ENCODE measurements at places on chromosomes 2 and 18.
A peak's percentile ranks its signal among the peaks of the same experiment; 100 is the strongest.

DNA sequence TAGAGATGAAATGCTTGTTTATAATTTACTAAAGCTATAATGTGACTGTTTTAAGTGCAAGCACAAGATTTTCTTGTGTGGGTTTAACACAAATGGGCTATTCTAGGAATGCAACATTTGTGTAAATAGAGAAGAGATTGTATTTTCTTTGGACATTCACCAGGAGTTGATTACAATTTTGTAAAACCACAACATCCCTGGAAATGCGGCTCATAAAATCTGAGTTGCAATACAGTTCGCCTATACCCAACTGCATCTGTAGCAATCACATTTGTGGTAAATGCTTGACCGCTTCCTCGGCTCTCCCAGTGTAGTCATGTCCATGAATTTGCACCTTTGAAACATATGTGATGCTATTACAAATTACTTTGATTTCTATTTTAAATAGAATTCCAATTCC lies 348.7 kb upstream of the CDH20 start:
- no peak for DNase-seq

DNA sequence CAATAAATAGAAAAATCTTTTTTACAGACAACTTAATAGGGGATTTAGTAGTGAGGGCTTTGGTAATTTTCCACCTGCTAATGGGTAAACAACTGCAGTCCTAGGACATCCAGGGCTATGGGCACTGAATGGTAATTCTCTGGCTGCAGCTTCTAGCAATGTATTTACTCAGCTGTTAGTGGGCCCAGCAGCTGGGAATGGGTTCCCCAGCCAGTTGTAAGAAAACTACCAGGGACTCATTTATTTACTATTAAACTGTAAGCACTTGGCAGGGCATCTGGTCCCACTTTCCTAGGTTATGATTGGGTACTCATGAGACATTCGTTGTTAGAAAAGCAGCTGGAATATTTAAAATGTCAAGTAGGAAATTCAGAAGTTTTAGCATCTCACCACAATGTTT lies 363.8 kb upstream of the TRIB2 start:
- no peak for DNase-seq

- no peak for DNase-seq
These were observed 23.4 kb upstream of the CREG2 start for GRCh38 chr2:101410746-101411145.

GRCh38 chr18:7021994-7022840 lies 95.4 kb downstream of the LAMA1 start:
- no peak for DNase-seq

DNA sequence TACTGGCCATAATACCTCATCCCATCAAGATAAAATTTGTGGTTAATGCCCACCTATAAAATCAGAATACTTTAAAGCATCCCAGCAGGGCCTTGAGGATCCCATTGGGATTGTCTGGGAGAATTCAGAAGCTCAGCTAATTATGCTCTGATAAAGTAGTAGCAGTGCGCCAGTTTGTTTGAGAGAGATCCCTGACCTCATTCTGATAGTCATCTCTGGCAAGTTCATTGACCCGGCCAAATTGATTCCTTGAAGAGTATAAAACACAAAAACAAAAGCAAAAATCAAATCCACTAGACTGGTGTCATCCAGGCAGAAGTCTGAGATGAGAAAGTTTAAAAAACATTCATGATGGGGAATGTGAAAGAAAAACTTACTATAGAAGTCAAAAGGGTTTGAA lies 14.1 kb downstream of the ABCG5 start:
- no peak for DNase-seq

DNA sequence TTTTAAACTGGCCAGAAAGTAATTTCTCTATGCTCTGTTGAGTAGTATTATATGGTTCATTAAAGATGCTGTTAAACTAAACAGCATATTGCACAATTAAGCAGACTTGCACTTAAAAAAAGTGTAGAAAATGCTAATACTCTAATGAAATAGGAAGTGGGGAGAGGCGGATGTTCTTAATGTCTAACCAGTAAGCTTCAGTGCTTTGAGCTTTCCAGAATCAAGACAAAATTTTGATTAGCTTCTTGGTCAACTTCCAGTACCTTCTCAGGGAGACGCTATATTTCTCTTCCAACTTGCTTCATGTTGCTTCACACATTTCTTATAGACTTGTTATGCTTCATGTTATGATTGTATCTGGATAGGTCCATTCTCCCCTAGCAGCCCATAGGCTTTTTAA lies 89.1 kb downstream of the MAP2 start:
- no peak for DNase-seq

GRCh38 chr2:19607400-19607799 lies 249.0 kb upstream of the OSR1 start:
- DNase-seq, result no peak

- DNase-seq, result no peak
These were observed 14.8 kb upstream of the ALPI start for GRCh38 chr2:232441147-232441651.

DNA sequence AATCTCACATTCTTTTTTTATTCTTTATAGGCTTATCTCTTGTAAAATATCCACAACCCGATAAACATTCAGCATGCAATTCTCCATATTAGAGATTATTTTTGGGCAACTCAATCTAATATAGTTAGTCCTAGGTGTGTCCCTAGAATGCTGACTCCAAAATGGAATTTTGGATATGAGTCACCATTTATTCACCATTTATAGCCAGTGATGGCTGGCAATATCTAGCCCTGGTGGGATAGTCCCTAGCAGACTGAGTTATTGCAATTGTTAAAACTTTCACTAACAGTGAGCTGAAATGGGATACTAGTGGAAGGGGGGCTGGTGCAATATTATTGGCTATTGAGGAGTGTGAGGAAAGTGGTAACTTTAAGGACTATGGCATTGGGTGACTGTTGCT lies 401.6 kb downstream of the SLC4A3 start:
- no peak for DNase-seq

DNA sequence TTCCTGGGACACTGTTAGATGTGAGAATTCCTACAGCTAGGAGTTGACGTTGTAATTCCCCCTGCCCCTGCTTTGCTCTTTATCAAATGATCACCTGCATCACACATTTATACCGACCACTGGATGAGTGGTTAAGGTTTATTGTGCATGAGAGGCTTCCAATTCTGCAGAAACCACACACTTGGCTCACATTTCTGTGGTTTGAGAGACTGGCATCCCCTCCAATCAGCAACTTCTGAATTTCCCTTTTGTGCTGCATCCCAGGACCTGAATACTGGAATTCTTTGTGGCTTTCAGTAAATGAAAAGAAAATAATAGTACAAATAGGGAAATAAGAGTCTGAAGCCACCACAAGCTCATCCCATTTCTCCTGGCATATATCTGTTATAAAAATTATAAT lies 628.7 kb upstream of the PIK3C3 start:
- DNase-seq, result no peak

GRCh38 chr2:12727065-12727464 lies 10.3 kb downstream of the TRIB2 start:
- no peak for DNase-seq

- no peak for DNase-seq
These were observed 16.4 kb upstream of the IL1RL1 start for GRCh38 chr2:102294802-102295489.

DNA sequence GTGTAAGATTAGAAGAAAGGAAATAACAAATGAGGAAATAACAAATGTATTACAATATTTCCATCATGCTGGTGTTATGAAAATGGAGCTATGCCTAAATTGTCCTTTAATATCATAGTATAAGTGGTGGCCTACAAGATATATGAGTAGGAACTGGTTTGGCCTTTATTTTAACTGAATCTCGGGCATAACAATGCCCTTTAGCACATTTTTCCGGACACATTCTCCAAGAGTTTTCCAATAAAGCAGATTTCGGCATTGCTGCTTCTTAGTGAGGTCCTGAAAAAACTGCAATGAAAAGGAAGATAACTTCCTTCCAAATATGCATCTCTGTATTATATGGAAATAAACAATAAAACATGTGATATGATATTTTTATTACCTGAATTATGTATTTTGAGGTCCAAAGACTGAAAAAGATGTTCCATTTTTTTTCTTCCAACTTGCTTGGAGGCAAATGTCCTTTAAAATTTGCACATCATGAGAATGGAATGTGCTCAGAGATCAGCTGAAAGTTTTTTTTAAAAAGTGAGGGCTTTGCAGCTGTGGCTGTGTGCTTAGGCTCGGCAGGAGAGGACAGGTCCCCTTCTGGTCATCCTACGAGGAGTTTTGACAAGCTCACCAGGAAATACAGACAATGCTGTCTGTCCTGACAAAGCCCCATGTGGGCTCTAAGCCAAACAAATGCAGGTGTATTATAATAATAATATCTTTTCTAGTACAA lies 132.3 kb upstream of the RND3 start:
- DNase-seq, result no peak

DNA sequence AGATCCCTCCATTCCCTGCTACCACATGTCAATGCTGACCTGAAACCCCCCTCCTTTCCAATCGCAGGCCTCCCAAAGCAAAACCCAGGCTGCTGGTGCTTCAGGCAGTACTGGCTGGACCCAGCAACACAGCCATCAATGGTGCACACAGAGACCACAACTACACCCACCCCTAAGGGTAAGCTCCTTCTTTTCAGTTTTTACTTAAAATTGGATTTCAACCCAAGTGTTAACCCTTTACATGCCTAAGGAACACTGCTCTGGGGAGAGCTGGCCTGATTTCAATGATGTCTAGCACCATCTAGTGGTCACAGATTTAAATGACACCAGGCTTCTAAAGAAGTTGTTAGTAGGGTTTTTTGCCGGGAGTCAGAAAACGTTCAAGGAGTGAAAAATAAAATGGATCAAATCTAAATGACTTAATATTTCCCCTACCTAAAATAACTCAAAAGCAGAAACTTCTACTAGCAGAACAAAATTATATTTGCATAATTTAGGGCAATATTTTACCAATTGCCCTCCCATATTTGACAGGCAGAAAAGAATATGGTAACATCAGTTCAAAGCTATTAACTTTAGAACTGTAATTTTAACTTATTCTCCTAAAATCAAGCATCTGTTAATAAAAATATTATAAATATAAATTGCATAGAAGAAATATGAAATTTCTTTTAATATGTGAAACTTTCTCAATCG lies 24.6 kb downstream of the FECH start:
- peak; percentile 18 for DNase-seq

GRCh38 chr2:72222829-72223564 lies 75.3 kb upstream of the CYP26B1 start:
- DNase-seq, result no peak

DNA sequence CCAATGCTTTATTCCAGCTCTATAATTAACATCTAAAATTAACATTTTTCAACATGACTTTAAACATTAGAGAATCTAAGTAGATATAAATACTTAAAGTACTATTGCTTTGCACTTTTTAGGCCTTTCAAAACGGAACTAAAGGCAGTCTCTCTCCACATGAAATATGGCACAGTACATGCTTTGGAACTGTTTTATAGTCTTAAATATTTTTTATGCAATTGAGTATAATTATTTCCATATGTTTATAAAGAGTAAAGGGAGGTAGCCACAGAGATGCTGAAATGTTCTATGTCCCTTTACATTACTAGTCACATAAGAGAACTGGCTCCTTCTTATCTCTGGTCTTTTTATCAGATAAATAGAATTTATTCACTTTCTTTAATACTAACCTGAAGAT lies 674.0 kb downstream of the PLCL1 start:
- DNase-seq, result no peak

GRCh38 chr2:37920570-37920969 lies 4.5 kb upstream of the RMDN2 start:
- DNase-seq, result no peak

- DNase-seq, result no peak
These were observed 31.4 kb downstream of the IMPA2 start for GRCh38 chr18:12012697-12013096.

DNA sequence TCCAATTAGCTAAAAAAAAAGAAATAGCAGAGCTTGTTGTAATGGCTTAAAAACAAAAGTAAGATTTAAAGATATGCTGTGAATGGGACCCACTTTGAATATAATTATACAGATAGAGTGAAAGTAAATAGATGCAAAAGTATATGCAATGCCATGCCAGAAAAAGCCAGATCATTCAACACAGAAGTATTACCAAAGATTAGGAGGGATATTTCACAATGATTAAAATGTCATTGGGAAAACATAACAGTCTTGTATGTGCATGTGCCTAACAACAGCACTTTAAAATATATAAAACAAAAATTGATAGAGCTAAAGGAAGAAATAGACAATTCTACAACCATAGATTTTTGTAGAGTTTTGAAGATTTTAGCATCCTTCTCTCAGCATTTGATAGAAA lies 19.9 kb upstream of the SIGLEC15 start:
- DNase-seq, result no peak

DNA sequence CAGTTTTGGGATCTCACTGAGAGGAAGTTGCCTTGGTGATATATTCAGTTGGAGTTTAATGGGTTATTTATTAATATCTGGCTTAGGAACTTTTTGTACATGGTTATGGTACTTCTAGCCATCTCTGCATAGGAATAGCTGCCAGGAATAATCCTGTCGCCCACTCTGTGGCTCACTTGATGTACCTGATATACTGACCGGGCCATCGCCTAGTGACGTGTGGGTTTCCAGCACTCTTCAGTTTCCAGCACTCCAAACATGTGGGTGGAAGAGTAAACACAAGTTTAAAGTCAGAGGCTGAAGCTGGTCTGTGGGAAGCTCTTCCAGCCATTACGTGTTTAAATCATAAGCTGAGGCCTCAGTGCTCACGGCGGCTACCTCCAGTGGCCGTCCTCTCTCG lies 44.3 kb upstream of the AGAP1 start:
- DNase-seq, result no peak

- no peak for DNase-seq
These were observed 23.3 kb downstream of the TTC32 start for GRCh38 chr2:19878268-19879046.

Measured in activated CD4-positive, alpha-beta T cell treated with anti-CD3 and anti-CD28 coated beads, Interleukin-2, amount 50 U/mL, for 24 hours (primary cell).